ENCODE measurements at places on chromosomes 1 and 21.

DNA sequence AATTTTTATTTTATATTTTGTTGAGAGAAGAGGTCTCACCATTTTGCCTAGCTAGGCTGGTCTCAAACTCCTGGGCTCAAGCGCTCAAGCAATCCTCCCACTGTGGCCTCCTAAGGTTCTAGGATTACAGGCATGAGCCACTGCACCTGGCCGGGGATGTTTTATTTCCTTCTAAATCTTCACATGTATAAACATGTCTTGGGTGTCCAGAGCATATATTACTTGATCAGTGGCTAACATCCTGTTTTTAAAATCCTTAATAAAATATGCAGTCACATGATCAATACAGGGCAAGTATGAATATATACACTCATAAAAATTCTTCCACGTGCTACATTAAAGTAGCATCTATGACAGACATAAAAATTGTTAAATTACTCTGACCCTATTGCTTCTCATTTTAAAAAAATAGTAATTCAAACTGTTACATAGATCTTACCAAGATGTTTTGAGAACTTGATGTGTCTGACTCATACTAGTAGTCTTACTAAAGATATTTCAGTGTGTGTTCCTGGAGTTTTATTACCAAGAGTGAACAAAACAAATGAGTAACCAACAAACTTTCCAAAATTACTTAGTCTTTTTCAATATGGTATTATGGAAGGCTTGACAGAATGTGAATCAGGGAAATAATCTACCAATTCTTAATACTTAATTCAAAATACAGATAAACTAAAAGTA, 222.5 kb downstream of the SLC45A1 start:
- no peak for DNase-seq

DNA sequence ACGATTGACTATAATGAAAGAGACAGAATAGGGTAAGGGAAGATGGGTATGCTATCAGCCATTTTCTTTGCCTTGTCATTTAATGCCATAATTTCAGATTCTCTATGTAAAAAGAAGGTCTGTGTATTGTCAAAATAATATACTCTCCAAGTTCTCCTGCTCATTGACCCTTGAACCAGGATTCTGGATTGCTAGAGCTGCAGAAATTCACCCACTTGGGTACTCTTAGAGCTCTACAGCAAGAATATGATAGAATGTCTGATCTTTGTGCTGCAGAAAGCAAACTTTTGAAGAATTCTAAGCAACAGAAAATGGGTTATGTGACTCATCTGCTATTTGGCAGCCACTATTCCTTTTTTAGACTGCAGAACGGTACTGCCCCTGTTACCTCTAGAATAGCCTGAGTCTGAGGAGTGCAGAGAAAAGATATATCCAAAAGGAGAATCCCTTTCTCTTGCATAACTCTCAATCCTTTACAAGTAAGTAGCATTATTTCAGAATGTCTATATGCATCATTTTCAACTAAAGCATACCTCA, 78.2 kb upstream of the TENT5C start:
- DNase-seq, result no peak

- DNase-seq, result no peak
Observed at GRCh38 chr1:184583849-184584248, 170.8 kb downstream of the EDEM3 start.

DNA sequence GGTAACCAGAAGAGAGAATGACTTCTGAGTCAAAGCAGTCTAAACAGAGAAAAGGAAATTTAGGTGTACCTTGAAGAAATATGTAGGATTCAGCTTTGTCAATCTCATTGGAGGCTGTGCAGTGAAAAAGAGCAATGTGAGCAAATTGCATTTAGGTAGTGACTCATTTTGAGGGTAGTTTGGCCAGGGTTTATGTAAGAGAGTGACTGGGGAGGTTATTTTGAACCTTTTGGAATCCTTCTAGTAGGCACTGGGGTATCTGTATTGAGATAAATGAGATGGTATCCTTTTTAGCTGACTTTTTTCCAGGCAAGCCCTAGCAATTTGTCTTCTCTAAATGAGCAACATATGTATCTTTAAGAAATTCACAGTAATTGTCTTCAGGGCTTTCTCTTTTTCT, 95.9 kb downstream of the DISP1 start:
- DNase-seq, result no peak

Data from activated CD4-positive, alpha-beta T cell treated with anti-CD3 and anti-CD28 coated beads, Interleukin-2, amount 50 U/mL, for 1 hour (primary cell).